MV-4-11 (cell line): ENCODE measurements at places on chromosomes 16 and 17.

GRCh38 chr17:30256756-30257506, 21.4 kb upstream of the SLC6A4 start:
- DNase-seq, result no peak

- no peak for DNase-seq
Observed at GRCh38 chr17:81302861-81303333, 7.8 kb upstream of the SLC38A10 start.

DNA sequence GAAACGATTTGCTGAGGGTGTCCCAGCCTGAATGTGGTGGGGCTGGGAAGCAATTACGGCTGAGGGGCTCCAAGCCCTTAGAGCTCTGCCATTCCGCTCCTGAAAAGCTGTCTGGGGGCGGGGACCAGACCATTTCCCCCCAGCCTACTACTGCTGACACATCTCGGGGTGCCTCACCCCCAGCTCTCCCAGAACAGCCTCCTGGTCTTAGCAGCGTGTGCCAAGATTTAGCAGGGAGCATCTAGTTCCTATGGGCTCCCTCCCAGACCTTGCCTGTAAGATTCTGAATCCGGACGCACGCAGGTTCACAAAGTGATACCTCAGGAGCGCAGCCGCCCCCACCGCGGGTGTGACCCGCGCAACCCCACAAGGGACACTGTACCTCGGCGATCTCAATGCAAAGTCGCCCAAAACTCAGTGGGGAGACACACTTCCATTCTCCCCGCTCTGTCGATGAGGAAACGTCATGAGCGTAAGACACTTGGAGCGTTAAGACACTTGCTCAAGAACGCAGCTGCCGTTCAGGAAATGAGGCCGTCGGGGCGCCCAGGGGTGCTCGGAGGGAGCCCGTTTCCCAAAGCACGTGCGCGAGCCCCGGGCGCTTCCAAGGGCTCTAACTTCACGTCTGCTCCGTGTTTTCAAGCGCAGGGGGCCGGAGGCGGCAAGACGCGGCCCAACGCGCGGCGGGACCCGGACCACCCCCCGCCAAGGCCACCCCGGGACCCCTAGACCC, 629 bp downstream of the GEMIN4 start:
- DNase-seq, result peak; percentile 48

DNA sequence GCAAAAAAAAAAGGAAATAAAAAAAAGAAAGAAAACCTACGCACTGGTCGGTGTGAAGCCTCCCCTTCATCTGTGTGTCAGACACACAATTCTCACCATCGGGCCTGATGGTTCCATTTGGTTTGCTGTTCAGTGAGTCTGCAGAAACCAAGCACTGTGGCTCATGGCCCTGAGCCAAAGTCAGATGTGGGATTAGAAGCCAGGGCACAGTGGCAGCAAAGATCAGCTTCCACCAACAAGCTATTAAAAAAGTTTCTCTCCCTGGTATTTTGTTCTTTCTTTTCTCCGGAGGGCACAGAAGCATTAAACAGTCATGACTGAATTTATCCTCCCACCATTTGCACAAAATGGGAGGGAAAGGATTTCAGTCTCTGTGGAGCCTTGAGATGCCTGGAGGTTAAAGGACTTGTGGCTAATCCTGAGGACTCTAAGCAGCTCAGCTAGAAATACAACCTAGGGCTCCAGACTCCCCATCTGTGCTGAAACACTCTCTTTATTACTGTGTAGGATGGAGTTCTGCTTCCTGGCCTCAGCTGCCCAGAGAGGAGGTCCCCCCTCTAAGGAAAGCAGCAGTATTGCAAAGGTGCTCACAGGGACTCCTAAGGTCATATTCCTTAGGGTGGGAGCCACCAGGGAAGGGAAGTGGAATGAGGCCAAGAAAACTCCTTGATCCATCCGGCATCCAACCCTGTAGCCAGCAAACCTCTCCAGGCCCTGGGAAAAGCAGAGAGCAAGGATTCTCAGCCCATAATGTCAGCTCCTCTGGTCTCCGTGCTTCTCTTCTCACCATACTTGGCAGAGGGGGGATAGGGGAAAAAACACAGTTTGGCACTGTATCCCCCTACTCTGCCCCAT, 28.2 kb downstream of the SLC39A11 start:
- peak; percentile 32 for DNase-seq

DNA sequence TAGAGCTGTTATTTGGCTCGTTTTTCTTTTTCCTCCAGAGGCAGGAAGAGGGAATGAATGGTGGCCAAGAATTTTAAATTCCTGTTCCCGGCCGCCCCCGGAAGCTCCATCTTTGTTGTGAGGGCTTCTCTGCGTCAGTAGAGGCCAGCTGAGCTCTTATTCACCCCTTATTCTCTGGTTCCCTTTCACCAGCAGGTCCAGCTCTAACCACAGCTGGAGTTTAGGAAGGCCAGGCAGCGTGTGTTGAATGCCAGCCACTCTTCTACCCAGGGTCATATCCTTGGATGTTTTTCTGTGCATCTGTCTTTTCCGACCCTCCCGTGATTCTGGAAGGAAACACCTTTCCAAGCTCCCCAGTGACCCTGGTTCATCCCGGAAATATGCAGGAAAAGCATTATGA, 570.5 kb downstream of the WWOX start:
- no peak for DNase-seq

GRCh38 chr16:89738072-89738377, 16.7 kb downstream of the ZNF276 start:
- no peak for DNase-seq

DNA sequence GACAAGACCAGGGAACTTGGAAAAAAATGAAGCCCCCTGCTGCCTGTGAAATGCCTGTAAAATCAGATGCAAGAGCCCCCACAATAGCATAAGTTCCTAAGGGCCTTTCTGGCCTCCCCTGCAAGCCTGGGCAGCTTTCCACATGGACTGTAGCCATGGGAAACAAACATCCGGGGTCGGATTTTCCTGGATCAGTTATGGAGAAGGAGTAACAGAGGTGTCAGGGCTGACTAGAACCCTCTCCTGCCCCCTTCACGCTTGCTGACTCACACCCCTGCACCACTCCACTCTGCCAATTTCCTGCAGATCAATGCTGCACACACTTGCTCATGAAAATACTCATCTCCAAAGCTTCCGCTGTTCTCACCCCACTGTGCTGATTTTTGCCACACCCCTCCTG, 258.6 kb downstream of the CBLN1 start:
- DNase-seq, result no peak

DNA sequence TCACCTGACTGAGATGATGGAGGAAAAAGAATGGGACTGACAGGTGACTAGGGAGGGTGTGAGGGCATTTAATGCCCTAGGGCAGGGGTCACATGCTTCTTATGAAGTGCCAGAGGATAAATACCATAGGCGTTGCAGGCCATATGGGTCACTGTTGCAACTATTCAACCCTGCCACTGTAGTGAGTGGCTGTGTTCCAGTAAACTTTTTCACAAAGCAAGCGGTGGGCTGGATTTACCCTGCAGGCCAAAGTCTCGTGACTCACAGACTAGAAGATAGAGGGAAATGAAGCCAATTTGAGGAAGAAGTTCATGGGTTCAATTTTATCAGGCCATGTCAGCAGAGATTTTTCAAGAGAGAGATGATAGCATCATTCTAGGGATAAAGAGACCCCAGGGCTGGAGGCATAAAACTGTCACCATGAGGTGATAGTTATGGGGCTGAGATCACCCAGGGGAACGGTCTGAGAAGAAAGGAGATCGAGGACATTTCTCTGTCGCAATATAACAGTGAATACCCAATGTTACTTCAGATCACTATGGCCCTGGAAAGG, 8.6 kb downstream of the ARHGAP17 start:
- DNase-seq, result peak; percentile 92

DNA sequence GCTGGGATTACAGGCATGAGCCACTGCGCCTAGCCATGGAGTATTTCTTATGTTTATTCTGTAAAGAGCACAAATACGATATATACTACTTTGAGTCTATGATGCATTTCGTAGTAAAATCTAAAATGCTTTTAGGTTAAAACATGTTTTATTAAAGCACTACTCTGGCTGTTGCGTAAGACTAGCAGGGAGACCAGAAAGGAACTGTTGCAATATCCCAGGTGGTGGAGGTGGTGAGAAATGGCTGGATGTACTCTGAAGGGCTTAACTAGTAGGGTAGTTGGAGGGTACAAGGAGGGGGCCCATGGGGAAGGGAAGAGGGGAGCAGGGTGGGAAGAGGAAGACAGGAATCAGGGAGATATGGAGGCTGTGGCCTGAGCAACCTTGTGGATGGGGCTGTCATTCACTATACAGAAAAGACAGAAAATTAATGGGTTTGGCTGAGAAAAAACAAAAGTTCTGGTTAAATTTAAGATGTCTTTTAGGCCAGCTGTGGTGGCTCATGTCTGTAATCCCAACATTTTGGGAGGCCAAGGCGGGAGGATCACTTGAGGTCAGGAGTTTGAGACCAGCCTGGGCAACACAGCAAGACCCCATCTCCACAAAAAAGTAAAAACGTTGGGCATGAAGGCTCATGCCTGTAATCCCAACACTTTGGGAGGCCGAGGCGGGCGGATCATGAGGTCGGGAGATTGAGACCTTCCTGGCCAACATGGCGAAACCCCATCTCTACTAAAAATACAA, 35.8 kb downstream of the ST3GAL2 start:
- DNase-seq, result peak; percentile 72

GRCh38 chr16:84976644-84977400, 34.5 kb downstream of the ZDHHC7 start:
- DNase-seq, result no peak

GRCh38 chr17:5587438-5588032, 3.2 kb upstream of the NLRP1 start:
- peak; percentile 68 for DNase-seq

DNA sequence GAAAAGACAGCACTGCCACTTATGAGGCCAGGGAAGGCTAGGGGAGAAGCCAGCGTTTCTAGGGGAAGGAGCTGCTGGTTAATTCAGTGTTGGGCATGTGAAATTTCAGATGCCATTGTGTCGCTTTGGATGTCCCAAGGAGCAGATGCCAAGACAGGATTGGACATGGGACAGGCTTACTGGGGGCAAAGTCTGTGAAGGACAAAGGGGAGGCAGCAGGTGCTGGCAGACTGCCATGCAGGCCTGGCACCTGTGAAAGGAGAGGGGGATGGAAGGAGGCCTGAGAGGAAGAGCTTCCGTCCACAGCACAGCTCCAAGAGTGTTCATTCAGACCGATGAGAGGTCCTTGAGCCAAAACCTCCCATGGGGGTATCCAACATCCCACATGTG, 255.5 kb upstream of the RPL38 start:
- no peak for DNase-seq

- DNase-seq, result peak; percentile 81
Observed at GRCh38 chr17:75454193-75454592, 2.2 kb upstream of the TMEM94 start.

GRCh38 chr16:9136596-9136995, 45.2 kb downstream of the HAPSTR1 start:
- no peak for DNase-seq

DNA sequence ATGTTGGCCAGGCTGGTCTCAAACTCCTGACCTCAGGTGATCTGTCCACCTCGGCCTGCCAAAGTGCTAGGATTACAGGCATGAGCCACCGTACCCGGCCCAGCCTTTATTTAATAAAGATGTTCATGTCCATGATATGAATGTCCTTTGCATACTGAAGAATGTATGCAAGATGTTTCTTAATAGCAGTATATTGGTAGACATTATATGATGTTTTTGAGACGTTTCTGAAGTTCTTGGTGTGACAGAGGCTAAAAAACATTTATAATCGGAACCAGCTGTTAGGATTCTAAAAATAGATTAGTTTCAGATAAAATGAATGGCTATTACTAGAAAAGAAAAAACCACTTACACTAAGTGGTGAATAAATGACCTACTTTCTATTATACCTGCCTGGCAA, 11.8 kb downstream of the PDZD9 start:
- no peak for DNase-seq

- no peak for DNase-seq
Observed at GRCh38 chr16:30769379-30770089, 7.4 kb downstream of the RNF40 start.

GRCh38 chr17:29847527-29848400, 82.3 kb downstream of the SSH2 start:
- peak; percentile 7 for DNase-seq

DNA sequence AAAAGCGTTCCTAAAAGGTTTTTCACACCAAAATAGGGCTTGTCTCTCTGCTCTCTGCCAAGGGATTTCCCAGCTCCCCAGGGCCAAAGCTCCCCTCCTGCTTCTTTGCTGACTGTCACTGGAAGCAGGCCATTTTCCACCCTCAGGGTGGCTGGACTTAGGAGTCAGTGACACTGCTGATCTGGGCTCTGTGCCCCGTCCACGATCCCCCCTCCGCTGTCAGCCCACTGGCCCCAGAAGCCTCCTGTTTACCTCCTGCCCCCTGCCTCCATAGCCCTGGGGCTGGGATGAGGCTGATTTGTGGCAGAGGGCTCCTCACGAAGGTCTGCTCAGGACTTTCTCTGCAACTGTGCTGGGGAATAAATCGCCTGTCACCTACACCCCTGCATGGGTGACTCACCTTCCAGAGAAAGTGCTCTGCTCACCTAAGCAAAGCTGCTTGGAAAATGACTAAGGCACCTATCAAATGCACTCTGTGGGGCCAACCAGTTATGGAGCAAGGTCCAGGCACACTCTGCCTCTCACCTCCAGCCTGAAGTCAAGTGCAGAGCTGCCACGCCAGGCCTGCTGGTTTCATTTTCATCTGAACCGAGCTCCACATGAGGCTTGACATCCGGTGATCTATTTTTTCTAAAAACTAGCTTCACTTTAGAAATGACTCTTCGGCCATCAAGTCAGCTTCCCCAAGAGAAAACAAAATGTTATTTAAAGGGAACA, 4.9 kb downstream of the MAP3K14 start:
- DNase-seq, result peak; percentile 63

- DNase-seq, result peak; percentile 35
Observed at GRCh38 chr17:59712862-59713261, 5.4 kb downstream of the VMP1 start.

DNA sequence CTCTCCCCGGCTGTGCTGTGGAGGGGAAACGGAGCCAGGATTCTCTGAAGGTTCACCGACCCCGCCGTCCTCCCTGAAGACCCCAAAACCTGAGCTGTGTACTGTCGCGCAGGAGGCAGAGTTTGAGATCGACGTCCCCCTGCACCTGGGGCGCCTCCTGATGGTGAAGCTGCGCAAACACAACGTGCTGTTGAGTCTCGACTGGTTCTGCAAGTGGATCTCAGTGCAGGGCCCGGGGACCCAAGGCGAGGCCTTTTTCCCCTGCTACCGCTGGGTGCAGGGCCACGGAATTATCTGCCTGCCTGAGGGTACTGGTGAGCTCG, 62.6 kb upstream of the TEKT1 start:
- DNase-seq, result no peak

- no peak for DNase-seq
Observed at GRCh38 chr17:49573510-49574322, 2.0 kb upstream of the NXPH3 start.
